ENCODE measurements at places on chromosomes 12 and 14.

- DNase-seq: no peak
These were observed 61.6 kb upstream of the GZMB start for GRCh38 chr14:24695265-24696241.

DNA sequence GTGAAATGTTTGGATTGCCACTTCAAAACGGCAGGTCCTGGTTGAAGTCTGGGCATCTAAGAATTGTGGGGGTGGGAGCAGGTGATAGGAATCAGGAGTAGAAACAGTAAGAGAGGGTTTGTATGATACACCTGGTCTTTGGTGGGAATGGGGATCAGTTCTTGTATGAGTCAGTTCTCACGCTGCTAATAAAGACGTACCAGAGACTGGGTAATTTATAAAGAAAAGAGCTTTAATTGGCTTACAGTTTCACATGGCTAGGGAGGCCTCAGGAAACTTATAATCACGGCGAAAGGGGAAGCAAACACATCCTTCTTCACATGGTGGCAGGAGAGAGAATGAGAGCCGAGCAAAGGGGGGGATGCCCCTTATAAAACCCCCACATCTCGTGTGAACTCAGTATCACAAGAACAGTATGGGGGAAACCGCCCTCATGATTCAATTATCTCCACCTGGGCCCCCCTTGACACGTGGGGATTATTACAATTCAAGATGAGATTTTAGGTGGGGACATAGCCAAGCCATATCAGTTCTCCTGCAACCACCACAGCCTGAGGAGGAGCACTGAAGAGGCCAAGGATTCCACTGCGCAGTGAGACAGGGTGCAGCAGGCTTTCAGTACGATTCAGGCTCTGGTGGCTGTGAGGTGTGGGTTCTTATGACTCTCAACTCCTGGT is 52.1 kb downstream of the DRAM1 start:
- DNase-seq: no peak

DNA sequence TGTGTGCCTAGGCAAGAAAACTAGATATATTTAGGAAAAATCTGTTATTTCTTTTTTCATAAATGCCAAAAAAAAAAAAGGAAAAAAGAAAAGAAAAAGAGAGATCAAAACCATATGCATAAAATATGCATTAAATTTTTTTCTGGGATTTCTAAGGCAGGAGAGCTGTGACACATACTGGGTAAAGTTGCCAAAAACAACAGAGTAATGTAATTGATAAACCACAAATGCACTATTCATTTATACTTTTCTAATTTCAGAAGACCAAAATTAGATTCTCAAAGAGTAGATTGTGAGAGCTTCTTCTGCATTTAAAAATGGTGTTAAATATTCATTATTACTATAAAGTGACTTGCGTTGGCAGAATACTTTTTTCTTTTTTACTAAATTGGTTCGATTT is 673.8 kb upstream of the MGAT4C start:
- no peak for DNase-seq

- DNase-seq: no peak
These were observed 25.7 kb downstream of the FGF23 start for GRCh38 chr12:4353785-4354208.

GRCh38 chr12:71710276-71711125 is 24.6 kb downstream of the TMEM19 start:
- DNase-seq: no peak

DNA sequence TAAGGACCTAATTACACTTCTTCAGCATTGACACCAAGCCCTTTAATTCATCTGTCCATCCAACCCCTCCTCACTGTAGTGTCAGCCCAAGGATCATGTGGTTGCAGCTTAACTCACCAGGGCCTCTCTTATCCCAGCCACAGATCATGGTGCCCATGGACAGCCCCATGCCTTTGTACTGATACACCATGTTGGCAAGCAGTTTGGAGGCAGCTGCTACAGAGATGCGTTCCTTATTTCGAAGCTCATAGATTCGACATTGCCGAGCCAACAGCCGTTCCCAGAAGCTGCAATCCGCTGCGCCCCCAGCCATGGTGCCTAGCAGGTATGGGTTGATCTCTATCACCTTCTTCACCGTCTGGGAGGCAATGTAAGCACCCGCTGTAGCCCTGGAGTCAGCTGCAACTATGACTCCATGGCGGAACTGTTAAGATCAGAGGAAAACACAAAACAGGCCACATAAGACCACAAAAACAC is 1.4 kb downstream of the PSMB5 start:
- DNase-seq: no peak

DNA sequence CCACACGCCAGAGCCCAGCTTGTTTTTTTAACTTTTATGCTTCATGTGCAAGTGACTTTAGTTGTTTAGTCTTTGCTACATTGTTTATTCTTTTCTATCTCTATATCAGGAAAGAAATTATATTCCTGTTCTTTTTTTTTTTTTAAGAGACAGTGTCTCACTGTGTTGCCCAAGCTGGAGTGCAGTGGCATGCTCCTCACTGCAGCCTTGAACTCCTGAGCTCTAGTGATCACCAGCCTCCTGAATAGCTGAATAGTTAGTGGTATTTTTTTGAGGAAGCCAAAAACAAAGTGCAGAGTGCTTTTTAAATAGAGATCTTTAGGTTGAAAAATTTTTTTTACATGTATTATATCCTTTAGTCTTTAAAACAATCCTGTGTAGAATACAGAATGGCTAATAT is 58.2 kb downstream of the ETNK1 start:
- no peak for DNase-seq

GRCh38 chr14:102688290-102688689 is 89.0 kb upstream of the TRAF3 start:
- no peak for DNase-seq

- DNase-seq: no peak
These were observed 269.2 kb upstream of the DAAM1 start for GRCh38 chr14:58919217-58919616.

DNA sequence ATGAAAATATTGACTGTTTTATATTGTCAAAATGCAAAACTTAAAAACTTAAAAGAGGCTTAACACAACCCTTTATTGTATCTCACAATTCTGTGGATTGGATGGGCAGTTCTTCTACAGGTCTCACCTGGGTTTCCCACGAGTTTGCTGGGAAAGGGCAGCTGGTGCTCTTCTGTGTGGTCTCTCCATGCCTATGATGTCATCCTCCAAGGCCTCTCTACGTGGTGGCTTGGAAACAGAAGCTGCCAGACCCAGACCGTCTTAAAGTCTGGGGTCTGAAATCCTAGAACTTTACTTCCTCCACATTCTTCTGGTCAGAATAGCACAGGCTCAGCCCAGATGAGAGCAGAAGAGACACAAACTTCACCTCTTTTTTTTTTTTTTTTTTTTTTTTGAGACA is 36.5 kb upstream of the KICS2 start:
- no peak for DNase-seq

- no peak for DNase-seq
These were observed 246.9 kb upstream of the TMEM132C start for GRCh38 chr12:128019996-128020544.

- no peak for DNase-seq
These were observed 124.8 kb downstream of the C12orf75 start for GRCh38 chr12:105455261-105455660.

DNA sequence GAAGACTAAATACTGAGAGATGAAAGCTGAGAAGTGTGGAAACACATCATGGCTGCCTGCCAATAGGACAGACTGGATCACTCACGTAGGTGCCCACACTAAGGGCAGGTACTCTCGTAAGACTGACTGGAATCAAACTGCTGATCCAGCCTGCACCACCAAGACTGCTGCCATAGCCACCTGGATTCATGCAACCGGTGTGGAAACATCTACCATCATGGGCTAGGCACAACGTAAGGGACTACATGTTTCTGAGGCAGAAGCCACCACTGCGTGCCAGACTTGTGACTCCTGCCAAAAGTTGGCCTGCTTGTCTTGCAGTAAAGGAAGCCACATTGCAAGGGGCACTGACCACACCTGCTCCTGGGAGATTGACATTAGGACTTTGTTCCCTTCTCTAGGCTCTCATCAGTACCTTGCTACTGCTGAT is 3.8 kb downstream of the POMT2 start:
- no peak for DNase-seq

GRCh38 chr12:29291226-29291625 is 89.7 kb downstream of the ERGIC2 start:
- DNase-seq: no peak

GRCh38 chr12:102503056-102503681 is 22.8 kb upstream of the IGF1 start:
- DNase-seq: no peak

DNA sequence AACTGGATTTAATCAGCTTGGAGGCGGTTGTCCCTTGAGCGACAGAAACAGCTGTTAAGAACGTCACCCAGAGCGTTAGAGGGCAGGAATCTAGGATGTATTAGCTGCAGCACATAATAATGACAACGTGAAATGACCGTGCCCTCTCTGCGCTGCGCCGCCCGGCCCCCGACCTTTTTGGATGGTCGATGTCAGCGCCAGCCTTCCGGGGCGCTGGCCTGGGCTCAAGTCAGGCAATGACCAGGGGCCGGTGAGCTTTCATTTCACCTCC is 427 bp upstream of the TMEM120B start:
- no peak for DNase-seq

DNA sequence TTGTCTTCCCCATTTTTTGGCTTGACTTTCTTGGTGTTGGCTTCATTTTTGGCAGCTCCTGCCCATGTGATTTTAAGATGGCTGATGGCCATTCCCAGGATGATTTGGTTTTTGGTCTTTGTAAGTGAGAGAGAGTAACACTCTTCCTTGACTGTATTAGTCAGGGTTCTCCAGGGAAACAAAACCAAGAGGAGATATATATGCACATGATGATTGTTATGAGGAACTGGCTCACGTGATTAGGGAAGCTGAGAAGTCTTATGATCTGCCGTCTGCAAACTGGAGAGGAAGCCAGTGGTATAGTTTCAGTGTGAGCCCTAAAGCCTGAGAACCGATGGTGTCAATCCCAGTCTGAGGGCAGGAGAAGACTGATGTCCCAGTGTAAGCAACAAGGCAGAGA is 146.6 kb downstream of the NRXN3 start:
- no peak for DNase-seq

- DNase-seq: no peak
These were observed 26.9 kb downstream of the DAAM1 start for GRCh38 chr14:59215322-59215721.

GRCh38 chr14:39035336-39035735 is 67.7 kb downstream of the SEC23A start:
- no peak for DNase-seq

- no peak for DNase-seq
These were observed 313.2 kb downstream of the SEC23A start for GRCh38 chr14:38789805-38790204.

DNA sequence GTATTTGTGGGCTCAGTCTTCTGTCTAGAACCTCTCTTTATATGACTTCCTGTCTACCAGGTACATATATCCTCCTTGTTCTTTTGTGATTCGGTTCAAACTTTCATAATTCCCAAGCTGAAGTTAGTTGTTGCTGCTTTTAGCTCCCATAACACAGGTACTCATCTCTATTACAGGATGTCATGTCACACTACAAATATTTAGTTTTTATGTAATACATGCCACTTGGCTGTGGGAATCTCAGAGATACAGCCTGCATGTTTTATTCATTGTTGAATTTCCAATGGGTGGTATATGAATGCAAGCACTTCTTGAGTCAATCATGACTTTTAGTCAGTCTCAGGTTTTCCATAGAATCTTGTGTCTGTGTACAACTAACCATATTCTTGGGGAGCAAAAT is 122.7 kb downstream of the SINHCAF start:
- no peak for DNase-seq

DNA sequence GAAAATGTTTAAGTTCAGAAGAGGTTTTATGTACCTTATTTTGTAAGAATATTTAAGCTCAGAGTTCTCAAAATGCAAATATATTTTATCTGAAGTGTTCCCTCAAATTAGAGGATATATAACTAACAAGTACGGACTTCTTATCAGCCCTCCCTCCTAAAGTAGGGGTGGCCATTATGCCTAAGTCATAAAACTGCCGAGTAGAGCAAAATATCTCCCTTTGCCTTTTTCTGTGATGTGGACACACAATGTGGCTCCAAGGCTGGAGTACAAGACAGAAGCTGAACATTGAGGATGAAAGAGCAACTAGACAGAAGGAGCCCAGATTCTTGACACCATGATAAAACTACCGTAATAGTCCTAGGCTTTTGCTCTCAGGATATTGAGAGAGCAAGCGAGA is 120.9 kb downstream of the MED13L start:
- no peak for DNase-seq

DNA sequence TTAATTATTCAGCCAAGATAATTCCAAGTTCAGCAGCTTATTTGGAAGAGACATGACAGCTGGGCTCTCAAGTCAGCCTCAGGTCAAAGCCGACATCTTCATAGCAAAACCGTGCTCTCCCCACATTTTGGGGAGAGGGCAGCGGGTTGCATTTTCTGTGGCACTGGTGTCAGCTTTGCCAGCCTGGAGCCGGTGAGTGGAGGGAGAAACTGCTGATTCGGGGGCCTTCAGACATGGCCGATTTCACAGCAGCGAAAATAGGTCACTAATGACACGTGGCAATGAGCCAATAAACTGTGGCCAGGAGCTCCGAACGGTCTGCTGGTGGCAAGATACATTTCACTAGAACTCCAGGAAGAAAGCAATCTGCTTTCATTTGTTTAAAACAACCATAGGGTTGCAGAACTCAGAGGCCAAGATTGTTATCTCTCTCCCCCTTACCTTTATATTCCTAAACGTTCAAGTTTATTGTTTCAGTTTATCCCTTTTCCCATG is 173.2 kb downstream of the CAND1 start:
- no peak for DNase-seq

DNA sequence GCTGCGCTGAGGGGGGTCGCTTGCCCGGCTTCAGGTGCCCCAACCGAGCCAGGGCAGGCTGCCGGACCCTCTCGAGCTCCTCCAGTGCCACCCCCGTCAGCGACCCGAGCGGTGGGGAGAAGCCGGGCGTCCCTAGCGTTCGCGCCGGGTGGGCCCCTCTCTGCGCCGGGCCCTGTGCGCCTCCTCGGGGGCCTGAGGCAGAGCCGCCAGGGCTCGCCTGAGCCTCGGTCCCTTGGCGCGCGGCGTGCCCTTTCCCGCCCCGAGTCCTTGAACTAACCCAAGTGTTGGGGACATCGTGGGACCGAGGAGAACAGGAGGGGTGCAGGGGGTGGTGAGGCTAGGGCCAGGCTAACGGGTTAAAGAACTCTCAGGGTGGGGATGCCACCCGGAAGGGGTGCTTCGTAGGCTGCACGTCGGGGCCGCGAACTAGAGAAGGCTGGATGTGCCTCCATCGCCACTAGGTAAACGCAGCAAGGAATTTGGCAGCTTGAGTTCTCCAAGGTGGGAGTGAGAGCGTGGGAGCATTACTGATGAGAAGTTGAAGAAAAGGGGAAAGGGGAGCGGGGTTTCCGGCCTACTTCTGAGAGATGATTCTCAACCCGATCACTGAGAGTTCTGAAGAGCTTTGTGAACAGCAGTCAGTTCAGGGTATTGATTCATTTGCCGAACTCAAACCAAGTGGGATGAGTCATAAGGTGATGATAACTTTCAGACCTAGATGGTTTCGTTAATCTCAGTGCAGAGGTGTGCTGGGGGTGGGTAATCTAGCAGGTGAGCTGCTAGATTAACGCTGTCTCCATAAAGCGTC is 618 bp downstream of the RNF34 start:
- DNase-seq: peak; percentile 26

DNA sequence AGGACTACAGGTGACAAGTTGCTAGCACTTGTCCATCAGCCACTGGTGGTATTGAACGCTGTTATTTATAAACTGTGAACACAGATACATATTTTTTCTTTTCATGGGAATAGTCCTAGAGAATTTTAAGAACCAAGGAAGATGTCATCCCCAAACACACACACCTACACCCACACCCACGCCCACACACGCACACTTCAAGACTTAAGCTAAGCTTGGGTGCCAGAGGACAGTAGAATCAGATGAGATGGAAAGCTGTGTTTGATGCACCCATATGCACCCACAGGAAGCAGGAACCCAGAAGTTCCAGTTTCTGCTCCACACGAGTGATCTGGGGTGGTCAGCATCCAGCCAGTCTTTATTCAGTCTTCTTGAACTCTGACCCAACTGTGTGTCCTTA is 348.3 kb downstream of the KCNH5 start:
- no peak for DNase-seq

All from omental fat pad (tissue), 4 donors.